NCI-H1105 (cell line): ENCODE measurements at places on chromosomes 11 and 22.

DNA sequence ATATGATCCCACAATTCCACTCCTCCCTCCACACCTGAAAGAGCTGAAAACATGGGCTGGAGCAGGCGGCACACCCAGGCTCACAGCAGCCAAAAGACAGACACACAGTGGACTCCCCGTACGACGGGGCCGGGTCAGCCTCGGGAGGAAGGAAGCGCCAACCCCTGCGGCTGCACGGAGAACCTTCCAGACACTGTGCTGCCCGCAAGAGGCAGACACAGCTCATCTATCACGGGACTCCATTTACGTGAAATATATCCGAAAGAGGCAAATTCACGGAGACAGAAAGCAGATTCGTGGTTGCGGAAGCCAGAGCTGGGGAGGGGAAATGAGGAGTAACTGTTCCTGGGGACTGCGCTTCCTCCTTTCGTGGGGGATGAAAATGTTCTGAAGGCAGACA, 165.0 kb downstream of the BRD1 start:
- DNase-seq = no peak

DNA sequence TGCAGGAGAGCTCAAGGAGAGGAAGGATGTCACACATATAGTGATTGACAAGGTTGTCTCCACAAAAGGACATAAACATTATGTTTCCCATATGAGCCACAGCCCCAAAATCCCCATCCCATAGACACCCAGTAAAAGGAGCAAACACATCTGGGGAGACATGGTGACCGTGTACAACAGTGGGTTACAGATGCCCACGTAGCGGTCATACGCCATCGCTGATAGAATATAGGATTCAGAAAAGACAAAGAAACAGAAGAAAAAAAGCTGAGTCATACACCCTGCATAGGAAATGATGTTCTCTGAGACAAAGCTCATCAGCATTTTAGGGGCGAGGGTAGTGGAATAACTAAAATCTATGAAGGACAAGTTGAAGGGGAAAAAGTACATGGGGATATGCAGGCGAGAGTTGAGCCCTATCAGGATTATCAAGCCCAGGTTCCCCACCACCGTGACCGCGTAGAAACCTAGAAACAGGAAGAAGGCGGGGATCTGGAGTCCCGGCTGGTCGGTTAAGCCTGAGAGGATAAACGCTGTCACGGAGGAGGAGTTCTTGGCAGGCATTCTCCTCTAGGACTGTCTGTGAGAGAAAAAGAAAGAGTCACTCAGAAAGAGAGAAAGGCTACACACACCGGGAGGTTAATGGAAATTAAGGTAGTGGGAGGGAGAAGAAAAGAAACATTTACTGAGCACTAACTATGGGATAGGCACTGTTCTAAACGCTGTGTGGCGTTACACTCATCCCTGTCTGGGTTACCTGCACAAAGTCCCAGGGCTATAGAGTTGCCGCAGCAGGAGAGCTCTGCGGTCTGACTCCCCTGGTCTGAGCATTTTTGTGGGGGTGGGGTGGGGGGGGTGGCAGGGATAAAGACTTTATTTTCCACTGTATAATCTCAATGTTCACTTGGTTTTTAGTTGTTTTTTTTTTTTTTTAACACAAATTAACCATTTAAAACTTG, 36.1 kb upstream of the OR8B8 start:
- peak; percentile 40 for DNase-seq

- no peak for DNase-seq
These were observed 195.5 kb downstream of the ETS1 start for GRCh38 chr11:128391811-128392210.

- no peak for DNase-seq
These were observed 192.2 kb downstream of the MIAT start for GRCh38 chr22:26849575-26849974.

DNA sequence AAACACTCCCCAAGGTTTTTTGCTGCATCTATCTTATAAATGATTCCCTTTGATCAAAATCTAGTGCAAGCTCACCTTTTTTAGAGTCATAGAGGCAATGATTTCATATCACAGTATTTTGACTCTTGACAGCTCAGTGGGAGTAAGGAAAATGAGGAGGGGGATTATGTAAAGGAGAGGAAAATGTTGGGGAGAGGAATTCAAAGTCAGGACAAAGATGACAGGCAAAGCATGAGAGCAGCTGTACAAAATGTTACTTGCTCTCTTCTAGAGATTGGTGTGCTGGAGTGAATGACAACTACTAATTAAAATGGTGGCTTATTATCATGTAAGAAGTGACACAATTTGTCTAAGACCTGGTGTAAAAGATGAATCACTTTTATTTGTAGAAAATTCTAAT, 644.6 kb upstream of the CHORDC1 start:
- DNase-seq = no peak

GRCh38 chr11:129658526-129658867, 157.2 kb upstream of the TMEM45B start:
- no peak for DNase-seq

DNA sequence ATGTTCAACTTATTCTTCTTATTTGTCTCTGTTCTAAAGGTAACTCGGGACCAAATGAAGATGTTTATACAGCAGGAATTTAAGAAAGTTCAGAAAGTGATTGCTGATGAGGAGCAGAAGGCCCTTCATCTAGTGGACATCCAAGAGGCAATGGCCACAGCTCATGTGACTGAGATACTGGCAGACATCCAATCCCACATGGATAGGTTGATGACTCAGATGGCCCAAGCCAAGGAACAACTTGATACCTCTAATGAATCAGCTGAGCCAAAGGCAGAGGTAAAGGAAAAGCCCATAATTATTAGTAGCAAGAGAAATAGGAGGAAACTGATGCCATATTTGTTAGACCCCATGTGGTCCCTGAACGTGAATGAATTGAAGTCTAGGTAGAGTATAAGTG, 63.3 kb downstream of the TRIM44 start:
- DNase-seq = no peak

DNA sequence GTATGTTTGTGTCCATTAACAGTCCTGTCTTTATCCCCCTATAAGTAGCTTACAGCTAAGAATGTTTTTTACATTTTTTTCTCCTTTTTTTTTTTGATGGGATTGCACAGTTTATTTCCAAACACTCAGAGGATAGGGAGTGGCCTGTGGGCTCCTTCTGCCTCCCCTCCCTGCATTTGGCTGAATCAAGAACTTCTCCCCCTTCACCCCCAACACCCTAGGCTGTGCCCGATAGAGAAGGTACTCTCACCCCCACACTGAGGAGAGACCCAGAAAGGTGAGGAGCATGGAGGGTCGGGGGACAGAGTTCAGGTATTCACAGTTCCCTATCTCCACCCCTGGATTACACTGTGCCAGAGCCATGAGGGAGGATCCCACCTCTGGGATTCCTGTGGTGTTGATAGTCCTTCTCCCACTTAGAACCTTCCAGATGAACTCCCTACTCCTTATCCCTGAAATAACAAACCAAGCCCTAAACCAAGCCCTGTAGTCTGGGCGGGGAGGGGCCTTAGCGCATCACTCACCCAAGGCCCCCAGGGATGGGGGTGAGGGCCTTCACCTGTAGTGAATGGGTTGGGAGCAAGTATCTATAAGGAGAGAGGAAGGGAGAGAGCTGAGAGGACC, 97.1 kb downstream of the ADAMTS15 start:
- no peak for DNase-seq

GRCh38 chr22:47012589-47013370, 250.3 kb downstream of the TBC1D22A start:
- DNase-seq = no peak

DNA sequence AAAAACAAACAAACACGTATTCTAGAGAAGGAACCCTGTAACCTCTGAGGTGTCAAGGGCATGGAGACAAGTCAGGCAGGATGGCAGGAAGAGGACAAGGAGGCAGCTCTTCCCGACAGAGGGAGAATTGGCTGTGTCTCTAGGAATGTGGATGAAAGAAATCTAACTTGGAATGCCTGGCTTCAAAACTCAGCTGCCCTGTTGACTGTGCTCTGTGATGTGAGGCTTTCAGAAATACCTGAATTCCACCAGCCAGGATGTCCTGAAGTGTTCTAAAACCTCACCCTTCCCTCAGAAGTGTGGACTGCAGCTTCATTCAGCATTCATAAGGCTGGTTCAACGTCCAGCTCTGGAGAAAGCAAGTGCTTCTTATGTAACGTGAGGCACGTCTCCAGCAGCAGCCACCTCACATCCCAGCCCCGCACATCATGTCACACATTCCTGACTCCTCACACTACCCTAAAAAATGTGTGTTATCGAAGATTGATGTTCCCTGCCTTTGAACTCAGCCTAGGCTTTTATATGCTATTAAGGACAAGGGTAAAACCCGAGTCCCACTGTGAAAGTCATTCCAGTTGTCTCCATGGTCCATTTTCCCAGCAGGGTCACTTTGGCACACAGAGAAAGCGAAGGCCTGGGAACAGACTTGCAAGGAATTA, 398.9 kb downstream of the ETS1 start:
- DNase-seq = no peak
